ENCODE measurements at places on chromosomes 3 and 15.

- DNase-seq, result no peak
These were observed 25.3 kb downstream of the MYO9A start for GRCh38 chr15:72092691-72093090.

DNA sequence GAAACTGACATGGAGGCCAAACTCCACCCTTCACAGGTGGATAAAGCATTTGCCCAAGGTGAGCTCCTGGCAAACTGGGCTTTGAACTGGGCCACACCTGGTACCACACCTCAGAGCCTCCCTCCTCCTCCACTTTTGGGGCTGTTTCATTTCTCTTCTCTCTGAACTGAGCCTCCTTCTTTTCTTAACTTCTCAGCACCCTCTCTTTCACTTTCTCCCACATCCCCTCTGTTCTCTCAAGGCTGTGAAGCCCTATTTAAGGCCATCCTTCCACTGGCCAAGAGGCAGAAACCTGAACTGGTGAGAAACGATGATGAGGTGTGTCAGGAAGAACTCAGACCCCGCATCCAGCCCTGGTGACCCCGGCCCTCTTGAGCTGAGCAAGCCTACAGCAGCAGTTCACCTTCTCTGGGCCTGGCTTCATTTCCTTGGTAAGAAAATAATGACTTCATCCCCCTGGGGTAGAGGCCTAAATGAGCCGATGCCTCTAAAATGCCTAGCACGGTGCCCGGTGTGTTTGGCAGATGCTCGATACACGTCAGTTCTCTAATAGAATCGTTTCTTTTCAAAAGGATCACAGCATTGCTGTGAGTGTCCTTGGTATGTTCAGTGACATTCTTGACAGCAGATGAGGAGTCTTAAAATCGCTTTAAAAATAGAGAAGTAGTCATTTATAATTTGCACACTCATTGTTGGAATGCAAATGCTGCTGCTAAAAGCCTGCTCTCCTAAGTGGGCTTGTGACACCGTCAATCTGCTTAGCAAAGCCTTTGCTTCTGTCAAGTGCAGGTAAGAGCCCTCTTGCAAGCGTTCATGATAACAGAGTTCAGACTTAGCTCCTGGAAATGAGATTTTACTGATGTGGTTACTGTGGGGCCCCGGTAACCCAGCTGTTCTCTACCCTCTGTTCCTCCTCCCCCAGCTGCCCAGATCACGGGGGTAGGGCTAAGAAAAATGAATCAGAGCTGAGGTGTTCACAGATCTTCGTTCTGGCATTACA, 97.7 kb upstream of the ATP2B2 start:
- DNase-seq, result no peak

DNA sequence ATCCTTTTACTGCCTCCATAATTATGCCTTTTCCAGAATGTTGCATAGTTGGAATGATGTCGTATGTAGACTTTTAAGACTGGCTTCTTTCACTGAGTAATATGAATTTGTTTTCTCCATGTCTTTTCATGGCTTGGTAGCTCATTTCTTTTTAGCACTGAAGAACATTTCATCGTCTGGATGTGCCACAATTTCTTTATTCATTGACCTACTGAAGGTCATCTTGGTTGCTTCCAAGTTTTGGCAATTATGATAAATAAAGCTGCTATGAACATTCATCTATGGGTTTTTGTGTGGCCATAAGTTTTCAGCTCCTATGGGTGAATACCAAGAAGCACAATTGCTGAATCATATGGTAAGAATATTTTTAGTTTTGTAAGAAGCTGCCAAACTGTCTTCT, 23.2 kb upstream of the RARRES1 start:
- no peak for DNase-seq

GRCh38 chr15:59244337-59244736, 37.7 kb downstream of the LDHAL6B start:
- DNase-seq, result no peak

DNA sequence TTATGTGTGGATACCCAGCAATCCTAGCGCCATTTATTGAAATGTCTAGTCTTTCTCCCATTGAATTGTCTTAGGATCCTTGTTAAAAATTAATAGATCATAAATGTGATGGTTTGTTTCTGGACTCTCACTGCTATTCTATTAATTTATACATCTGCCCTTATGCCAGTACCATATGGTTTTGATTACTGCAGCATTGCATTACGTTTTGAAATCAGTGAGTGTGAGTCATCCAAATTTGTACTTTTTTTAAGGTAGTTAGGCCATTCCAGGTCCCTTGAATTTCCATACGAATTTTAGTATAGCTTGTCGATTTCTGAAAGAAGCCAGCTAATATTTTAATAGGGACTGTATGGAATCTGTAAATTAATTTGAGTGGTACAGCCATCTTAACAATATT, 648.6 kb upstream of the ZNF385D start:
- DNase-seq, result no peak

DNA sequence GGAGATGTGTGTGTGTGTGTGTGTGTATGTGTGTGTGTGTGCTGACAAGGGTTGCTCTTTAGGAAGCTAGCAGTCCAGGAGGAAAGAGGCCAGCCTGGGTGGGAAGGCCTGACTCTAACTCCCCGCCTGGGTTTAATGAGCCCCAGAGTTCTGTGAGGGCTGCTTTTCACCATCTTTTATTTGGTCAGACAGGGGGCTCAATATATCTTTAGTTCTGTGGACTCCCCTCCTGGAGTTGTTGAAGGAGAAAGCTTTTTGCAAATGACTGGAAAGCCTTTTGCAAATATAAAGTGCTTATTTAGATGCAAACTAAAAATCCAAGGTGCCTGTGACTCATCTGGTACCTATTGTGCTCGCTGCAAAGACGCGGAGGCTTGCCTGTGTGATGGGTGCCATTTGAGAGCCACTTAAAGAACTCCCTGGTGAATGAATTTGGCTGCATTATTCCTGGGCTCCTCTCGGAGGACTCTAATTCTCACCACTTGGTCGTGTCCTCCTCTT, 24.5 kb downstream of the DRD3 start:
- no peak for DNase-seq

GRCh38 chr3:25863011-25863415, 73.1 kb downstream of the OXSM start:
- DNase-seq, result no peak

- DNase-seq, result no peak
These were observed 18.1 kb downstream of the ZNF280D start for GRCh38 chr15:56715220-56715619.

DNA sequence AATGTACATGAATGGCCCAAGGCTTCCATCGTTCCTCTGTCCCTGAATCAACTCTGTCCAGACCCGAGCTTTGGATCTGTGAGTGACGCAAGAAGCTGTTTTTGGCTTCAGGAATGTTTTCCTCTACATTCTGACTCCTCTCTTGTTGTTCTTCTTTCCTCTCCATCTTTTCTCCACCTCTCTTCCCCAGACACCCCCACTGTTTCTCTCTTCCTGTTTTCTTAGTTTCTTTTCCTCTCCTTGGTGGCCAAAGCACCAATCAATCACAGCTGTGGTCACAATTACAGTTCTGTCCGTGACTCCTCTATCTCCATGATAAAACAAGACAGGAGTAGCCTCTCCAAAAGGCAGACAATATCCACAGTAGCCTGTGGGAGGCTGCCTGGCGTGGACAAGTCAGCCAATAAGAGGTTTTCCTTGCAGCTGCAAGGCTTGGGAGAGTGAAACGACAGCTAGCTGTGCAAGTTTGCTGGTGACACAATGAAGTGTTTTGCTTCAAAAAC, 4.9 kb upstream of the TMEM212 start:
- no peak for DNase-seq

GRCh38 chr3:56355570-56356185, 112.6 kb downstream of the ERC2 start:
- DNase-seq, result no peak

All from H54 (cell line).